Stimulated activated CD8-positive, alpha-beta memory T cell treated with anti-CD3 and anti-CD28 coated beads, Interleukin-4, amount 100 ng/mL, for 4 hours (primary cell): ENCODE measurements at places on chromosomes 7 and 10.

GRCh38 chr10:63255316-63255715, 122.2 kb downstream of the NRBF2 start:
- no peak for DNase-seq

DNA sequence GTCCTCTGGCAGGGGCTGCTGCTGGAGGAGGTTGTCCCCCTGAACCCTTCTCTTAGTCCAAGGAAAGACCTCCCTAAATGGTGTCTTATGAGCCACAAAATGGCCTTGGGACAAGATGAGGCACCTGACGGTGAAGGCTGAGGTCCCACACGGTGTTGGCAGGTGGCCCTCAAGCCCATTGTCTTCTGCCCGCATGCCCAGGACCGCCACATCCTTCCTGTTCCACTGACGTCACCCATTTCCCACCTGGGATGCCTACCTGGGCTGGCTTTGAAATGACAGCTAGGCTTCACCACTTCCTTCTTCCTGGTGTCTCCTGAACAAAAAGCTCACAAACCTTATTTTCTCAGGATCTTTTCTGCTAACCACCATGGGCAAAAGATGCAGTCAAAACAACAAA, 2.1 kb upstream of the DMBT1 start:
- DNase-seq: no peak

GRCh38 chr10:80177781-80178636, 27.3 kb downstream of the ANXA11 start:
- no peak for DNase-seq

DNA sequence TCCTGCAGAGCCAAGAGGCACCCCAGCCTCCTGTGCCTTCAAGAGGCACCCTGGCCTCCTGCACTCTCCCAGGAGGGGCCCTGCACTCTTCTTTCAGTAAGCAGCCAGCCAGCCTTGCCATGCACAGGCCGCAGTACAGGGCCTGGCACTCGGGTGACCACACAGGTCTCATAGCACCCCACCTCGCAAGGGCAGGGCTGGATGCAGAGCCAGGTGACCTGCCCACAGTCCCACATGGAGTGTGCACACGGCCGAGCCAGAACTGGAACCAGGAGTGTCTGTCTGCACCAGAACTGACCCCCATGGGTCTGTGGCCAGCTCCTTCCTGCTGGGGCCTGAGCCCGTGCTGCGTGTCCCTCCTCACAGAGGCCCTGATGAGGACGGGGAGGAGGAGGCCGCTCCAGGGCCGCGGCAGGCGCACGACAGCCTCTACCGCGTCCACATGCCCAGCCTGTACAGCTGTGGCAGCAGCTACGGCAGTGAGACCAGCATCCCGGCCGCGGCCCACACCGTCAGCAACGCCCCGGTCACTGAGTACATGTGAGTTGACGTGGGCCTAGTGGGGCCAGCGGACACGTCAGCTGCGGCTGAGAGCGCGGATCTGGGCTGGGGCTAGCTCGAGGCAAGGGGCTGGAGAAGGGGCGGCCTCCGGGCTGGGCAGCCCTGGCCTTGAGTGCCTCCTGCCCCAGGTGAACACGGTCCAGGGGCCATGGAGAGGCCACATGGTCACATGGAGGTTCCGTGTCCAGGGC, 26.3 kb downstream of the TTYH3 start:
- no peak for DNase-seq

DNA sequence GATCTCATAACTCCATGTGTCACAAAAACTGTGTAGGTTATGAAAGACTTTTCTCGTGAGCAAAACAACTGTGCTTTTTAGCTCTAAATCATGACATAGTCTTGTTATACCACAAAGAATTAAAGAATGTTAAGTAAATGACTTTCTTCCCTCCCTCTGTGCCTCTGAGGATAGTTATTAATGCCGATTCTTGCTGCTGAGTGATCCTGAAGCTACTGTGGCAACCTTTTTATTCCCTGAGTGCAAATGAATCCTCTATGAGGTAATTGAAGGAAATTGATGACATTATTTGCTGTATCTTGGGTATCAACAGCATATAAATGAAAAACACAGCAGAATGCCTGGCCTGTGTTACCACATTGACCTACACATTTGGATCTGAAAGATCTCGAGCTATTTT, 142.2 kb upstream of the HDAC9 start:
- DNase-seq: no peak

DNA sequence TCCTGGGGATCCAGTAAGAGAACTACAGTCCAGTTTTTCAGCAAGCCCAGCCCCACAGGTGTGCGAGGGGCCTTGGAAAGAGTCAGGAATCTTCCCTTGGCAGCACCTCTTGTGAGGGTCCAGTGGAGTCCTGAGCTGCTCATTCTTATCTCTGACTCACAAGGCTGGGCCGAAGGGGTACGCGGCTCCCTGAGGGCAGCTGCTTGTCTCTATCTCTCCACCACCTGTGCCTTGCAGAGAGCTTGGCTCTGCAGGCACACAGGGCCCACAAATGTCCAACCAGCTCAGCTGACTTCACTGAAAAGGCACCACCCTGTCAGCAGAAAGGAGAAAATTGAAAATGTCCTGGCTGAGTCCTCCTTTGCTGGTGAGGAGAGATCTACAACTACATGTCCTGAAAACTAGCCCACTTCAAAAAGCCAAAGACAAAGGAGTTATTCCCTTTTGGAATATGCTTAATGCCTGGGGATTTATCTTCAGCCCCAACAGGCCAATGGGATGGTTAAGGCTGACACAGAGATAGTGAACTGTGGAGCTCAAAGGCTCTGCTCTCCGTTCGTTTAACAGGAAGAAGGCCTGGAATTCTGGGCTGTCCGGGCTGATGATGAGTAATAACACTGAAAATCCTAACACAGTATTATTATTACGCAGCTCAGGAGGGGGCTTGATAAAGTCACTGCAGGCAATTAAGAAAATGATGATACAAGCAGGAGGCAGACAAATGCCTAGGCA, 23.4 kb downstream of the UROS start:
- DNase-seq: no peak

DNA sequence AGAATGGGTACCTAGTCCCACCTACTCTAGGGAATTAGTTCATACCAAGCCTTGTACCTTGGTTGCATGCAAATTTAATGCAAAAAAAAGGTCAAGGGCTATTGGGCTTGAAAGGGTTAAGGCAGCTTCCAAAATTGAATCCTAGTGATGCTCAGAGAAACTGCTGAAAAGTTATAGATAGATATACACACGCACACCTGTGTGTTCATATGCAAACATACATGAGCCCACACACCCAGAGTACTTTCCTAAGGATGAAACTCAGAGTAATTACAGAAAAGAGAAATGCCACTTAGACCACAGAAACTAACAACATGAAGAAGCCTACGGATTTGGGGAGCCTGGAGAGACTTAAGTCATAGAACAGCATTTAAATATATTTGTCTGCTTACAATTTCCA, 1.5 kb downstream of the SLC25A13 start:
- DNase-seq: no peak
